AG09309 (cell line): ENCODE measurements at places on chromosomes 5 and 9.

GRCh38 chr9:38529317-38529716, 91.1 kb downstream of the ANKRD18A start:
- DNase-seq: no peak

DNA sequence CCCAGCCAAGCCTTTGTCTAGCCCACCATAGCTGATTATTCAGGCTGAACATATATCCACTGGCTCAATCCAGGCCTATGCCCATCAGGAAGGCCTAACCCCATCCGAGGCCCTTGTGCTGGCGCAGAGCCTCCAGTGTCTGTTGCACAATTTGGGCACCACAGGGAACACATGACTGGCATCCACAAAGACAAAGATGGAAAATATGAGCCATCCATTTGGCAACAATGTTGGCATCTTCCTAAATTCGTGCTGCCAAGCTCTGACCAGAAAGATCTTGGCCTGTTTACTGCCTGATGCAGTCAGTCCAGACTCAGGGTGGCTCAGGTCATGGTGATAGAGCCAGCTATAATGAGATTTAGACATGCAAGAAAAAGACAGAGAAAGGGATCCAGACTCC, 233.8 kb downstream of the PIK3R1 start:
- DNase-seq: no peak

DNA sequence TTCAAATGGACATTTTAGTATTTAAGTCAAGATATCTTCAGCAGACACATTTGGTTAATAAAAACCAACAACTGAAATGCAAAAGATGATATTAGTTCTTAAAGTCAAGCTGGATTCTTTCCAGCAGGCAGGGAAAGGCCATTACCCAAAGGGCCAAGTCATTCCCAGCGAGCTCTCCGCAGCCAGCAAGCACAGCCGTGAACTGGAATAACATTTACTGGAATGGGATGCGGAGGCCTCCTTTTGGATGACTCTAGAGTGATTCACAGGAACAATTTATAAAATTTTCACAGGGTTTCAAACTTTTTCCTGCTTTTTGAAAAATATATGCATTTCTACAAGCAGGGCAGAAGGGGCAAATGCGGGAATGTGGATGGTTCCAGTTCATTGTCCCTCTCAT, 76.6 kb upstream of the DAB2 start:
- no peak for DNase-seq

GRCh38 chr9:127927201-127927987, 3.2 kb downstream of the PIP5KL1 start:
- no peak for DNase-seq

DNA sequence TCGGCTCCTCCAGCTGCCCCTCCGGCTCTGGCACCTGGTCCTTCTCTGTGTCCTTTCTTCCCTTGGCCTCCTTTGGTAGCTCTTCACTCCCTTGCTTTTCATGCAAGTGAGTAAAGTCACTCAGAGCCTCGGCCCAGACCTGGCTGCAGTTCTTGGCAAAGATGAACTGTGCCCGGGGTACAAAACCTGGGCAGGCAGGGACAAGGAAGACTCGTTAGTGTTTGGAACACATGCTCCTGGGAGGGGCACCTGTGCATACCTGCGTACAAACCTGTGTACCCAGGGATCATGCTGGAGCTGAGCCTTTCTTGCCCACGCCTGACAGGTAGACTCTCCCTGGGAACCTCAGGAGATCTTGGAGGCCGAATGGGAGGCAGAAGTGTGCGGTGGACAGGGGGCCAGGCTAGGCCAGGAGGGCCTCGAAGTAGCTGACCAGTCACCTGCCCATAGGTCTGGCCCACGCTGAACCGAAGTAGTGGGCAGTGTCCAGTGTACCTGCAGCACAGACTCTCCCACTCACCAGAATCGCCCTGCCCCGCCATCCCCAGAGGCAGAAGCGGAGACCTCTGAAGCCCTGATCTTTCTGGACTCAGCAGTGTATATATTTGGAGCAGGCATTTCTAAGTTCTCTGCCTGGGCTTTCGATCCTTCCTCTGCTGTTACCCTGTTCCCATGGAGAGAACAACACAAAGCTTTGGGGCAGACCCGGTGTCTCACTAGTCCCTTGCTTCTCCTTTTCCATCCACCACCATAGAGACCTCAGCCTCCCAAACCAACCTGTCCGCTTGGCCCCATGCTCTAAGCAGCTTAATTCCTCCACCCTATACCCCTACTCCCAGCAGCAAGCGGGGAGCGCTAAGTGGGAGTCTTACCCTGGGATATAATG, 41.9 kb upstream of the TESK1 start:
- no peak for DNase-seq

- DNase-seq: no peak
Measured at GRCh38 chr9:34825775-34826174, 115.8 kb upstream of the CCL21 start.

DNA sequence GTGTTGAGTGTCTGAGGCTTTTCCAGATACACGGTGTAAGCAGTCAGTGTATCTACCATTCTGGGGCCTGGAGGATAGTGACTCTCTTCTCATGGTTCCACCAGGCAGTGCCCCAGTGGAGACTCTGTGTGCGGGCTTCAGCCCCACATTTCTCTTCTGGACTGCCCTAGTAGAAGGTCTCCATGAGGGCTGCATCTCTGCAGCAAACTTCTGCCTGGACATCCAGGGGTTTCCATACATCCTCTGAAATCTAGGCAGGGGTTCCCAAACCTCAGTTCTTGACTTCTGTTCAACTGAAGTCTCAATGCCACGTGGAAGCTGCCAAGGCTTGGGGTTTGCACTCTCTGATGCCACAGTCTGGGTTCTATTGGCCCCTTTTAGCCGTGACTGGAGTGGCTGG, 256.6 kb upstream of the ITGA1 start:
- no peak for DNase-seq

- DNase-seq: no peak
Measured at GRCh38 chr9:13923381-13923780, 390.6 kb downstream of the NFIB start.

- DNase-seq: no peak
Measured at GRCh38 chr9:14349447-14350348, 35.8 kb upstream of the NFIB start.
